Transverse colon (tissue), 4 donors: ENCODE measurements at places on chromosomes 5 and 9. TPM values are rescaled to one million over a fixed set of nuclear protein-coding genes. Genes with fewer than 3 reads are reported as not detected.

DNA sequence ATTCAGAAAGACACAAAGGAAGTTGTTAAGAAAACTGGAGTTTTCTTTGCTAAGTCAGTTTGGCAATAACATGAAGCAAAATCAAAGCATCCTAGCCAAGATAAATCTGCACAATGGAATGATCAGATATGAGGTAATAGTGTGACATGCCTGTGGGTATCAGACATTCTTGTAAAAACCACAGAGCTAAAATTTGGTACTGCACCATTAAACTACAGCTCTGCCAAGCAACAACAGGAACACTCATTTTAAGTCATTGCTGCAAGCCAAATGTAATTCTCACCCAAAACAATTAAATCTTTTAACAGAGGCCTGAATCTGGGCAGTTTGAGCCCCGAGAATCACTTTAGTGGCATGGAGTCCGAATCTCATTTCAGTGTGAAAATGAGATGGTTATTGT, 96.6 kb downstream of the VCAN start:
- no peak overlapping the region for H3K27ac ChIP-seq
- no peaks in the 10 kb centered on the region for H3K36me3 ChIP-seq
- H3K4me3 ChIP-seq: no peak overlapping the region
- peaks cover 10% of the 10 kb centered on the region for H3K27me3 ChIP-seq
- no peak for DNase-seq

DNA sequence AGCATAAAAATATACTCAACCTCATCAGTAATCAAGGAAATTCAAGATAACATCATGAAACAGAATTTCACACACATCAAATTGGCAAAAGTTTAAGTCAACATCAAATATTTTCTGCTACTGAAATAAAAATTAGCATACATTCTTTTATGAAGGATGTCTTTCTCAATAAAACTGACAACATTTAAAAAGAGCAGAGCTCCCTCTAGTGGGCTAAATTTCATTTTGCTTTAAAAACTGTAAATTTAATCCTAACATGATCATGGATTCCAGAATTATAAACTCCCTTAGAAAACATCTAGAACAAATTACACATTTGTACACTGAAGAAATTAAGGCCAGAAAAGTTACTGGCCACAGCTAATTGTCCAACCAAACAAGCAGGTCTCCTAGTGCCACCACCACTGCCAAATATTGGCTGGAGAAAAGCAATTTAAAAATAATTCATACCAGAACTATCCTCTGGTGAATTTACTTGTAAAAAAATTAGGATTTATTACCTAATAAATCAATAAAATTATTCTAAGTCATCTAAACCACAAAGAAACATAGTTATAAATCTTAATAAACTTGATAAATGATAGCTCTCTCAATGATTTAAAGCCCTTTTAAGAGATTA, 31.2 kb downstream of the DEPDC1B start:
- no peak for DNase-seq
- H3K36me3 ChIP-seq: no peaks in the 10 kb centered on the region
- H3K27me3 ChIP-seq: no peaks in the 10 kb centered on the region
- H3K27ac ChIP-seq: no peak overlapping the region

DNA sequence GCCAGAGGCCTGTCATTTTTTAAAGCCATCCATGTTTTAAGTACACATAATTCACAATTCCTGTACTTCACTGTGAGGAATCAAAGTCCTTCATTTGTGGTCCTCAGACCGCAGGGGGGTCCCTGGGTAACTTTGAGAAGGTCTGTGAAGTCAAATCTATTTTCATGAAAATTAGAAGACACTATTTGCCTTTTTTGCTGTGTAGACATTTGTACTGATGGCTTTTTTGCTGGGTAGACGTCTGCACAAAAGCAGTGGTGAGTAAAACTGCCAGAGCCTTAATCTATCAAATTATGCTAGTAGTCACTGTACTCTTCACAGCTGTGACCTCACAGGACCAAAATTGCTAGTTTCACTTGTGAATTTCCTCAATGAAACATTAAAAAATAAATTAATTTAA, 25.7 kb downstream of the PRUNE2 start:
- H3K4me1 ChIP-seq: no peaks in the 10 kb centered on the region
- no peaks in the 10 kb centered on the region for H3K27me3 ChIP-seq
- no peaks in the 10 kb centered on the region for H3K36me3 ChIP-seq
- H3K4me3 ChIP-seq: no peak overlapping the region

DNA sequence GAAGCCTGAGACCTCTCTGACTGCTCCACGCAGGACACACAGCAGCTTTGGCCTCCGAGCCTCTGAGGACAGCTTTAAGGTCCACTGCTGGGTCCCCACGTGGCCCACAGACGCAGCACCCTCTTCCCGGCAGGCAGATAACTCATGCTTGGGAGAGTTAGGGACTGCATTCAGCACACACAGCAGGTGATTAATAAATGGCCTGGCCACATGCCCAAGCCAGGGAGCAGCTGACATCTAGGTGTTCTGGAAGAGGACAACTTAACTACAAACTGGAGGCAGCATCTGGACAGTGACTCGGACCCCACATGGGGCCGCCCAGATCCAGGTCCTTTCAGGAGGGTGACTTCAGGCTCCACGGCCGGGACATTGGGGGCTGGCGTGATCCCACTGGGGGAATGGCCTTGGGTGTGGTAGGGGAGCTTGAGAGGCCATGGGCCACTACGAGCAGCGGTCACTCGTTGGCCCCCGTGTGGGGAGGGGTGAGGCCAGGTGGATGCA, 11.3 kb downstream of the NINJ1 start:
- H3K27ac ChIP-seq: no peak overlapping the region
- no peaks in the 10 kb centered on the region for H3K36me3 ChIP-seq
- H3K4me1 ChIP-seq: peaks cover 38% of the 10 kb centered on the region
- DNase-seq: peak; percentile 5
- no peaks in the 10 kb centered on the region for H3K27me3 ChIP-seq

GRCh38 chr9:113350937-113351336, 1.6 kb downstream of the BSPRY start:
- no peak overlapping the region for H3K27ac ChIP-seq
- no peaks in the 10 kb centered on the region for H3K36me3 ChIP-seq

DNA sequence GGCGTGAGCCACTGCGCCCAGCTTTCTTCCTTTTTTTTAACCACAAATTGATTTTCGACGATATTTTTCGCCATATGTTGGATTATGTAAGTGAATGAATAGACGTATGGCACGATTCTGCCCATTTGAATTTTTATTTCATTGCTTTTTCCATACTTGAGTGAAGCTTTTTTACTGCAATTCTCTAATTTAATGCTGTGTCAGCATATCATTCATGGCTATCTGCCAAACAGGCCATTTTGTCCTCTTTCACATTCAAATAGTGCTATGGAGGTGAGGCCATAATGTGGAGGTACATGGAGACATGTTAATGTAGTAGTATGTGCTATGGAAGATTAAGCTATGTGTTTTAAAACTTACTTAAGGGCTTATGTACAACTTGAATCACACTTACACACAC, 152.1 kb upstream of the TUSC1 start:
- H3K4me1 ChIP-seq: no peaks in the 10 kb centered on the region
- H3K4me3 ChIP-seq: no peak overlapping the region
- no peak for DNase-seq

DNA sequence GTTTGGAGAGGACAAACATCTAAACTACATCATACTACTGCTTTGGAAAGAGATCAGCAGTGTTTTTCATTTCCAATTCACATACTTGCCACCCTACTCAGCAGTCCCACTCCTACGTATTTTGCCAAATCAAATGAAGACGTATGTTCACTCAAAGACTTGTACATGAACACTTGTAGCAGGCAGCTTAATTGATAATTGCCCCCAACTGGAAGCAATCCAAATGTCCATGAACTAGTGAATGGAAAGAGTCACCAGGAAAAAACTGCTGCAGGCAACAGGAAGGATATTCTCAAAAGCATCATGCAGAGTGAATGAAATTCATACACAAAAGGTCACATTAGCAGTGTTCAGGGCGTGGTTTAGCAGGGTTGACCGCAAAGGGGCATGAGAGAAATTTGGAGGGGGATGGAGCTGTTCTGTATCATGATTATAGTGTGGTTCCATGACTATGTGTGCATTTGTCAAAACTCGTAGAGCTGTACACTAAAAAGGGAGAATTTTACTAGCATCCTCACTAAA, 38.8 kb downstream of the PAEP start:
- no peak for DNase-seq
- H3K4me1 ChIP-seq: no peaks in the 10 kb centered on the region
- no peaks in the 10 kb centered on the region for H3K36me3 ChIP-seq
- H3K4me3 ChIP-seq: no peak overlapping the region

DNA sequence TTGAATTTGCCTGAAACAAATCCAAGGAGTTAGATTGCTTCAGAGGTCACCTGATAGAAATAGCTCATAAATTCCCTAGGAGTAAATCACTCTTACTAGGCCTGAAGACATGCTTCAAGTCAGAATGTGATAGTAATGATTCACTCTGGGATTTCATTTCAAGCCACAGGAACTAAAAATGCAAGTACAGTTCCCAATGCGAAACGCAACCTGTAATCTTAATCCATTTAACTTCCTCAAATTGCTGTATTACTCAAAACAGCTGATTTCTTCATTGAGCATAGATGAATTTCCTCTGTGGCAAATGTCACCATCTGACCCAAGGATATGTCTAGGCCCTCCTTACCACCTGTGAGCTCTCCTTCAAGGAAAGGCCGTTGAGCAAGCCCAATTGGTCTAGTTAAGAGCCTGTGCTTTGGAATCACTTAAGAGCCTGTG, 32.1 kb upstream of the IL6ST start:
- H3K4me1 ChIP-seq: peaks cover 7% of the 10 kb centered on the region
- no peaks in the 10 kb centered on the region for H3K36me3 ChIP-seq
- H3K27ac ChIP-seq: no peak overlapping the region
- no peaks in the 10 kb centered on the region for H3K27me3 ChIP-seq

GRCh38 chr5:153974131-153974812, 64.4 kb downstream of the FAM114A2 start:
- no peaks in the 10 kb centered on the region for H3K4me1 ChIP-seq
- H3K27me3 ChIP-seq: no peaks in the 10 kb centered on the region
- no peaks in the 10 kb centered on the region for H3K36me3 ChIP-seq

- no peaks in the 10 kb centered on the region for H3K27me3 ChIP-seq
- no peaks in the 10 kb centered on the region for H3K36me3 ChIP-seq
- no peak overlapping the region for H3K27ac ChIP-seq
- DNase-seq: no peak
These were observed 12.7 kb downstream of the GBGT1 start for GRCh38 chr9:133151041-133151440.

- no peak overlapping the region for H3K27ac ChIP-seq
- H3K4me3 ChIP-seq: no peak overlapping the region
- H3K27me3 ChIP-seq: no peaks in the 10 kb centered on the region
- DNase-seq: no peak
These were observed 933.4 kb upstream of the PTPRD start for GRCh38 chr9:11546231-11546630.

DNA sequence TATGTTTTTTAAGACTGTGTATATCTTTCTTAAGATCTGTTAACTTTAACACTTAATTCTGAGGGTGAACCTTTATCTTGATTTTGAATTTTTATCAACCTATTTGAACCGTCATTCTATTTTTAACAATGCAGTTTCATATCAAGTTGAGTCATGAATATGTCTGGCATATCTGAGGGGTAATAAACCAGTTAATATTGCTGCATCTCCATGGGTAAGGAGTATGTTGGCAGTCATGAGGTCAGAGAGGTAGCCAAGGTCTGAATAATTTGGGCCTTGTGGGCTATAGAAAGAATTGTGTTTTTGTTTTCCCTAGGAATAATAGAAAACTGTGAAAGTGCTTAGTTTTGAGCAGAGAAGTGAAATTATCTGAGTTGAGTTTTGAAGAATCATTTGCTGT, 419.0 kb downstream of the PLK2 start:
- no peak overlapping the region for H3K4me3 ChIP-seq
- no peaks in the 10 kb centered on the region for H3K4me1 ChIP-seq
- no peaks in the 10 kb centered on the region for H3K27me3 ChIP-seq
- DNase-seq: no peak

GRCh38 chr9:79776581-79776980, 204.8 kb downstream of the TLE4 start:
- no peaks in the 10 kb centered on the region for H3K4me1 ChIP-seq
- no peak overlapping the region for H3K27ac ChIP-seq
- no peaks in the 10 kb centered on the region for H3K27me3 ChIP-seq

GRCh38 chr9:123269281-123269680, 895 bp upstream of the STRBP start:
- H3K4me3 ChIP-seq: peak overlapping the region; percentile 44
- H3K27ac ChIP-seq: peak overlapping the region; percentile 83
- no peak for DNase-seq
- no peaks in the 10 kb centered on the region for H3K27me3 ChIP-seq

DNA sequence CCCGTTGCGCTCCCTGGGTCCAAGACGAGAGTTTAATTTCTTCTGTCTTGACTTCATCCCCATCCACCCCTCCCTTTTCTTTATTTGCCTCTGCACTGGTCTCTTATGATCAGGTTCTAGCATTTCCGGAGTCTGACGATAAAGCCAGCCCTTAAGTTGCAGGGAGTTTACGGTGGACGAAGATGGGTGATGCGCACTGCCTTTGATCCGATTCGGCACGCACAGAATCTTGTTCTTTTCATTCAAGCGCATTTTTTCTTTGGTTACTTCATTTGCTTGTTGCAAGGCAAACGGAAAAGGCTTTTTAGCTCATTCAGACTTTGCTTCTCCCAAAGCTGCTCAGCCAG, 488 bp upstream of the MCTP1 start:
- peak overlapping the region; percentile 76 for H3K4me3 ChIP-seq
- no peak for DNase-seq
- H3K4me1 ChIP-seq: peaks cover 22% of the 10 kb centered on the region
- H3K36me3 ChIP-seq: no peaks in the 10 kb centered on the region
- peaks cover 90% of the 10 kb centered on the region for H3K27me3 ChIP-seq
- H3K27ac ChIP-seq: no peak overlapping the region

Gene BAAT
- total RNA-seq: not detected

Gene CDC20B
- total RNA-seq: not detected

Gene CDH12
- total RNA-seq: 0.14 TPM

Gene SOX30
- 0.75 TPM for total RNA-seq
